Fibroblast of upper back skin (primary cell): ENCODE measurements at places on chromosomes 7 and 10.
A peak's percentile ranks its signal among the peaks of the same experiment; 100 is the strongest.

GRCh38 chr7:99133766-99134564 lies 9.9 kb downstream of the SMURF1 start:
- no peak for DNase-seq

GRCh38 chr7:133009426-133010252 lies 72.3 kb downstream of the CHCHD3 start:
- no peak for DNase-seq

- peak; percentile 93 for DNase-seq
Observed at GRCh38 chr10:77943121-77943901, 16.8 kb upstream of the DLG5 start.

DNA sequence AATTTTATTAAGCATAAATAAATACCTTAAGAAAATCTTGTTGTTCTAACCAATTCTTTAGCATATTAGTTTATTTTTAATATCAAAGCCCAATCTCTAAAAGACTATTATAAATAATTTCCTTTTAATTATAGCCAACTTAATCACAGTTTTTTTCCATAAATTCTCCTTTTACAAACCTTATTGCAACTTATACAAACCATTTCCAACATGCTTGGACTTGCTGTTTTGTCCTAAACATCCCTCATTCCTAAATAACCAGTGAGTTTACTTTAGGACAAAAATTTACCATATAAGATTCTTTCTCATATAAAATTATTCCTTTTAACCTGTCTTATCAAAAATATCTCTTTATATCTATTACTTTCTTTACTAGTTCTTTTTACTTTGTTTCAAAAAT lies 25.2 kb upstream of the LSM8 start:
- DNase-seq: no peak

GRCh38 chr7:8155836-8156235 lies 106.1 kb downstream of the ICA1 start:
- DNase-seq: no peak

GRCh38 chr10:72513910-72514309 lies 112.0 kb downstream of the MICU1 start:
- DNase-seq: no peak

GRCh38 chr10:97479939-97480338 lies 18.3 kb downstream of the MMS19 start:
- no peak for DNase-seq

DNA sequence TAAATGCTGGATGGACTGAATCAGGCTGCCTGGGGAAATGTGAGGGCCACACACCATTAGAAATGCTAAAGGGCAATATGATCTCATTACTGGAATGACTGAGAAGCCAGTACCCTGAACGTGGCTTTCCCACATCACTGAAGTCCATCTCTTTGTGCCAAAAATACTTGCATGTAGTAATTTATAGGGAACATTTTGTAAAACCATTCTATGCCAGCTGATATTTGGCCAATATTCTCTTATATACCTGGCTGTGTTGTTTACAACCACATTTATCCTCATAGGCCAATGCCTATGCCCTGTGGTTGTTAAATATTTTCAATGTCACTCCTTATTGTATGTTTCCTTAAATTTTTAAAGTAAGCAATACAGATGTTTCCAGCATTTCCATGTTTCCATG lies 111.6 kb downstream of the C10orf90 start:
- DNase-seq: no peak

DNA sequence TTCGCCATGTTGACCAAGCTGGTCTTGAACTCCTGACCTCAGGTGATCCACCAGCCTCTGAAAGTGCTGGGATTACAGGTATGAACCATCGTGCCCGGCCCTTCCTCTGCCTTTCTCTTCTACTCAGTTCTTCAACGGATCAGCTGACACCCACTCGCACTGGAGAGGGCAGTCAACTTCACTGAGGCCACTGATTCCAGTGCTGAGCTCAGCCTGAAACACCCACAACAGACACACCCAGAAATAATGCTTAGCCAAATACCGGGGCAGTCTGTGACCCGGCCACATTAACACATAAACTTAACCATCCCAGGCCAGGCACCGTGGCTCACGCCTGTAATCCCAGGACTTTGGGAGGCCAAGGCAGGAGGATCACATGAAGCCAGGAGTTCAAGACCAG lies 119.3 kb upstream of the CHST15 start:
- no peak for DNase-seq

DNA sequence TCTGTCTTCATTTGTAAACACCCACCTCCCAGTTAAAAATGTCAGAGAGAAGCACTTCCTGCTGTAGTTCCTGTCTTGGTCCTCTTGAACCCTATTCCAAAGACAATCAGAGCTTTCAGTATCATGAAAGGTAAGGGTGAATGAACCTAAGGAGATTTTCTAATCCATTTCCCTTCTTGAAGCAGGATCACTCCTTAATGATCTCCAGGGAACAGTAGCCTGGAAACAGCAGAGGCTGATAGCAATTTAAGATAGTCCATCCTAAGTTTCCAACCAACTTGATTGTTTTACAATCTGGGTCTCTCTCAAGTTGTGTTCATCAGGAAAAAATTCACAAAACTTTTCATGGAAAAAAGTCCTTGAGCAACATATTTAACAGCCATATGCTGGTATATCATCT lies 273.6 kb downstream of the NEBL start:
- no peak for DNase-seq

DNA sequence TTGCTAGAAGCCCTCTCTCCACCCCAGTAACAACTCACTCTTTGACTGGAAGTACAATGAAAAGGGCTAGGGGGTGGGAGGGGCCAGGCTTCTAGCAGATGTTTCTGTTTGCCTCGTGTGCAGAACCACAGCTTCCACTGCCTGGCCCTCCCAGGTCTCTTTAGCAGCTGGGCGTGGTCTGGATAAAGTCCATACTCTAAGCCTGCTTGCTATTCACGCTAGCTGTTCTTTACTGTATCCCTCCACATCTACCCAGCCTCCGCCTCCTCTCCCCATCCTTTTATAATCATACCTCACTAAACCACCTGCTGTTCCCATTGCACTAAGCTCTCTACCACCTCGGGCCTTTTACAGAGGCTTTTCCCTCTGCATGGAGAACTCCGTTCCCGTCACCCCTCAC lies 288.8 kb downstream of the CAMK1D start:
- DNase-seq: peak; percentile 56

GRCh38 chr7:13641714-13642113 lies 347.8 kb downstream of the ETV1 start:
- peak; percentile 2 for DNase-seq

DNA sequence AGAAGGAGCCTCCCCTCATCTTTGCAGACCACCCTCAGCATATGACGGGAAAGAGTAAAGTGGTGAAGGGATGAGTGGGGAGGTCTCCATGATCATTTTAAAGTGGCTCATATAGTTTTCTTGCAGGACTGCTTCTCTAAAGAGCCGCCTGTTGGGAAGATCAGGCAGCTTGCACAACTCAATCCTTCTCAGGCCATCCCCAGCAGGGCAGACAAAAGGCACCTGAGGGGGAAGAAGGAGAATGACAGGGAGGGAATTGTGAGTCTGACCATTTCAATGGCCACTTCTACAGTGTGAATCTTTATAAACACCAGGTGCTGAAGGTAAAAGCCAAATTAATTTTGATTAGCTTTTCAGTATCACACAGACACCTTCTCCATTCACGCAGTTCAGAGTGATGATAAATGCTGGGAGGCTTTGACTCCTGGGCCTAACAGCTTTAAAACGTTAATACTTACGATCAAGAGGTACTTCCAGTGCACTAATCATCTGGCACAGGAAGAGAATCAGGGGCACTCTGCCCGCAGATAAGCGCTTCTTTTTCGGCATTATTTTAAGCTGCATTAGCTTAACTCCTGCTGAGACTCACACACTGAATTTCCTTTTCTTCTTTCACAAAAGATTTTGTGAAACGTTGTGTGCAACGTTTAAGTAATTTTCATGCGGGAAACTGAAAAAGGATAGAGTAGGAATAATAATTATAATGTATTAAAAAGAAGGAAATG lies 109.5 kb upstream of the LAMB4 start:
- no peak for DNase-seq

GRCh38 chr10:3933733-3934132 lies 148.7 kb upstream of the KLF6 start:
- no peak for DNase-seq

DNA sequence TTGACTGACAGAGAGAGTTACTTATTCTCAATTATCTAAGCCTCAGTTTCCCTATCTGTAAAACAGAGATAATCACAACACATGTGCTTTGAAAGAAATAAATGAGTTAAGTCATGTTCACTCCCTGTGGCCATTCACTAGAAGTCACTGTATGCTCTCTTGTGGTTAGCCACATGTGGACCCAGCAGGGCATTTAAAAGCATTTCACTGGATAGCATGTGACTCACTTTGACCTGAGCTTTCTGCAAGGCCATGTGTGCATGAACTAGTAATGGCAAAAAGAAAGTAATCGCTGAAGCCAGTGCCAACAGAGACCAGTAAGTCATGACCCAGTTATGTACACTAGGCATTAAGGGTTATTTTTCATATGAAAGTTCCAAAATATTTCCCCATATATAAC lies 557.0 kb upstream of the IGFBP3 start:
- DNase-seq: peak; percentile 58

- DNase-seq: peak; percentile 65
Observed at GRCh38 chr10:51063659-51064535, 10.4 kb upstream of the PRKG1 start.

- DNase-seq: no peak
Observed at GRCh38 chr7:31251441-31251840, 89.1 kb downstream of the NEUROD6 start.

DNA sequence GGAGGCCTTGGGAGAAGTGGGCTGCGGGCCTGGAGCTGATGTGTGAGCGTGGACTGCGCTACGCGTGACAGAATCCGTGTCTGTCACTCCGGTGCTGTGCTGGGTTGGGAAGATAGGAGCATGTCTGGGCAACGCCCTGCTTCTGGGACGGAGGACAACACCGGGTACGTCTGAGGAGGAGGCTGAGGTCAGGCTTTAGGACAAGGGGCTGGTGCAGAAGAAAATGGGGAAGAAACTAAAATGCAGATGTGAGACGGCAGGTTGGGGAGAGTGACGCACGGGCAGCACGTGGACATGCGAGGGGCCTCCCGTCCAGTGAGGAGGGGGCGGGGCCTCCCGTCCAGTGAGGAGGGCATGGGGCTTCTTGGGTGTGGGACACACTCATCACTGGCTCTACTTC lies 207.4 kb downstream of the DNAJB6 start:
- DNase-seq: no peak

DNA sequence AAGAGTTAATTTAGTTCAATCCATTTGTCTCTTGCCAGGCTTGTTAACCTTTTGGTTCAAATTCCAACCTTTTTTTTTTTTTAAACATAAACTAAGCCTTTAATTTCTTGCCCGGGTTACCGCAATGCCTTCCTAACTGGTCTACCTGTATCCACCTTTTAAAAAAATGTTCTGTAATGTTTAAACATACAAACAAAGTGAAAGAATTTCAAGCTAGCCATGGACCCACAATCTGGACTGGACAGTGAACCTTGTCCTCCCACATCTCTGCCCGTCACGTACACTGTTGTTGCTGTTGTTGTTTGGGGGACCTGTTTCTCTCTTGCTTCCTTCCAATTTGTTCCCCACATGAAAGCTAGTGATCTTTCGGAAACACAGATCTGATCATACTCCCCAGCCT lies 724.7 kb upstream of the AUTS2 start:
- no peak for DNase-seq

- DNase-seq: no peak
Observed at GRCh38 chr10:71289421-71290130, 29.5 kb upstream of the SLC29A3 start.

GRCh38 chr7:36083626-36084380 lies 69.3 kb upstream of the EEPD1 start:
- DNase-seq: no peak

- DNase-seq: peak; percentile 79
Observed at GRCh38 chr10:31928549-31929260, at the start of gene ARHGAP12. TSS of gene ARHGAP12 (minus strand) at chr10:31928831. CDS start at chr10:31908855, 19,976 bp downstream.

DNA sequence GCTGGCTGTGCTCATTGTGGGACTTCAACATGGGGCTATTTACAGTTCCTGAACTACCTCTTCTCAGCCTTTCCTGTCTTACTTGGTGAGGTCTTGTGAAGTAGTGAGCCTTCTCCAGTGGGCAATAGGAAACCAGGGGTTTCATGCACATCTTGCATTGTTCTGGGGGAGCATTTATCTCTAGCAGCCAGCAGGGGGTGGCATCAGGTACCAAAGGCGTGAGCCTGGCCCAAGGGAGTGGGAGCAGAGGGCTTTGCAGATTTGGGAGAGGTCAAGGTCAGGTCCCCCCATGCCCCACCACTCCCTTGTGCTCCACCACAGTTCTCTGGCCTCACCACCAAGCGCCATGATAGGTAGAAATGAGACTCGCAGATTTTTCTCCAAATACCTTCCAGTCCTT lies 85.4 kb upstream of the NPTX2 start:
- DNase-seq: no peak

- peak; percentile 41 for DNase-seq
Observed at GRCh38 chr7:105934572-105935185, 28.4 kb upstream of the CDHR3 start.

- peak; percentile 25 for DNase-seq
Observed at GRCh38 chr7:139594911-139595476, 71.5 kb downstream of the CLEC2L start.

DNA sequence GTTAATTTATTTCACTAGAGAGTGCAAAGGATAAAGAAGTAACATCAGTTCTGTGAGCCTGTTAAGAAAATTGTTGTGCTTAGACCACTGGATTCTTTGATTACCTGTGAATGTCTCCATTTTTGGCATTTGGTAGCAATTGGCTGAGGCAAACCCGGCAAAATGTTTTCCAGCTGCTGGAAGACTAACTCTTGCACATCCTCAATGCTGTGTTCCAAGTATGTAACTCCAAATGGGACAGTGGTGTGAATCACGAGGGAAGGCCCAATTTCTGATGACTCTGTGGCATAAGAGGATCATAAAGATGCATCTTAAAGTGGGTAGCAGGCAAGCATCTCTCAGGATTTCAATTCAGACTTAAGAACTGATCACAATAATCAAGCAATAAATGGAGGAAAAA lies 268.8 kb downstream of the RNLS start:
- DNase-seq: no peak

DNA sequence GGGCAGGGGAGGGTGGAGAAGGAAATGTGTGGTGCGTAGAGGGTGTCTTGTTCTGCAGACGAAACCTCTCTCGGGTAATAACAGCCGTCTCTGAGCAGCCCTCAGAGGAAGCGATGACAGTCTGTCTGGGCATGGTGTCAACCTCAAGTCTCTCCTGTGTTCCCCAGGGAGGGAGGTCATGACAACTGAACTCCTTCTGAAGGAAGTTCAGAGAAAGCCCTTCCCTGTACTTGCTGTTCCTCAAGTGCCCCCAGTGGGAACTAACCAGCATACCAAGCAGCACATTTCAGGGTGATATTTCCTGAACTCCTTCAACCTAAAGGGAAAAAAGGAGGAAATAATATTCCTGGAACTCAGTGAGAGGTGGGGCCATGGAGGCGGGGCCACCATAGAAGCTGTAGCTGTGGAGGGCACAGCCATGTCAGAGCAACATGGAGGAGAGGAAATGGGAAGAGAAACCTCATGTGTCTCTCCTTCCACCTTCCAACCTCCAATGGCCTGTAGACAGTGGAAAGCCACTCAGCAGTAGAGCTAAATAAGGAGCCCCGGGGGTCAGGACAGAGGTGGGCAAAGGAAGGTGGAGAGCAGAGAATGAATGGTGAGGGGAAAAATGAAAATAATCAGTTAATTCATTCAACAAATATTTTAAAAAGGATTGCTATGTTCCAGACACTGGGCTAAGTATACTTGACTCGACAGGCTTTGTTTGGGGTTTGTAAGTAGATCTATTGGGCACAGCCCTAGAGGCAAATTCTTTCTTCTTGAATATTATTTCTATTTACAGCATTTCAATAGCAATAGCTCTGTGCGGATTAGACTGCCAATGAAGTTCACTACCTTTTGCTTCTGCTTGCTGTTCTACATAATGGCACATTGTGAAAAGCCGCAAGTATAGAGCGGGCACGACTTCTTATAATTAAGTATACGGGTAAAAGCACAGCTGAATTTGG lies 61.0 kb upstream of the AOAH start:
- DNase-seq: no peak
